ENCODE measurements at places on chromosomes 13 and 19.

GRCh38 chr13:98717256-98717655 is 35.2 kb downstream of the SLC15A1 start:
- DNase-seq = no peak

- DNase-seq = no peak
These were observed 6.3 kb upstream of the RXFP2 start for GRCh38 chr13:31733066-31733465.

- no peak for DNase-seq
These were observed 714 bp downstream of the NDFIP2 start for GRCh38 chr13:79481685-79482052.

GRCh38 chr19:24140099-24140498 is 53.1 kb downstream of the ZNF254 start:
- no peak for DNase-seq

GRCh38 chr19:41356984-41357739 is 3.4 kb upstream of the TGFB1 start:
- DNase-seq = no peak

GRCh38 chr13:101649488-101650126 is 197.1 kb downstream of the ITGBL1 start:
- DNase-seq = no peak

DNA sequence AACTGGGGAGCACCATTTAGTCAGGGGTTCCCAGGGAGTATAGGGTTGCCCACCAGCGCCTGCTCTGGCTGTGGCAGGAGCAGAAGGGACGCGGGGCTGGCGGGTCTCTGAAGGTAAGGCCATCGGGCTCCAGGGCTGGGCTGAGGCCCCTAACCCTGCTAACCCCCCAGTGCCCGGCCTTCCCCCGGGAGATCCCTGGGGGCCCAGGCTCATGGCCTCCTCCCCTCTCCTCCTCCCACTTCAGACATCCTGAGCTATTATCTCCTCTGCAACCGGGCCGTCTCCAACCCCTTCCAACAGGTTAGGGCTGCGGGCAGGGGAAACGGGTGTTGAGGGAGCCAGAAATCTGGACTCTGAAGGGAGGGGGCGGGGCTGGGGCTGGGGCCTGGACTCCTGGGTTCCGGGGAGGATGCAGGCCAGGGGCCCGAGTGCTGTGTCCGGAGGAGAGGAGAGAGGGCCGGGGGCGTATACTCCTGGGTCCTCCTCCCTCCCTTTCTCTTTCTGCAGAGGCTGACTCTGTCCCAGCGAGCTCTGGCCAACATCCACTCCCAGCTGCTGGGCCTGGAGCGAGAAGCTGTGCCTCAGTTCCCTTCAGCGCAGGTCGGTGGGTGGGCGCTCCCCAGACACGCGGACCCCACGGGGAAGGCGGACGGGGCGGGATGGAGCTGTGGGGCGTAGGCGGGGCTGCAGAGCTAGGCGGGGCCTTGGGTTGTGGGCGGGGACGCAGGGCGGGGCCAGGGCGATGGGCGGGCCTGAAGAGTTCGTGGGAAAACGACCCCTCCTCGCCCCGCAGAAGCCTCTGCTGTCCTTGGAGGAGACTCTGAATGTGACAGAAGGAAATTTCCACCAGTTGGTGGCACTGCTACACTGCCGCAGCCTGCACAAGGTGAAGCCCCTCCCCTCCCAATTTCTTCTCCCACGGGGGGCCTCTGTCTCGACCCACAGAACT is 15.3 kb downstream of the TTYH1 start:
- no peak for DNase-seq

DNA sequence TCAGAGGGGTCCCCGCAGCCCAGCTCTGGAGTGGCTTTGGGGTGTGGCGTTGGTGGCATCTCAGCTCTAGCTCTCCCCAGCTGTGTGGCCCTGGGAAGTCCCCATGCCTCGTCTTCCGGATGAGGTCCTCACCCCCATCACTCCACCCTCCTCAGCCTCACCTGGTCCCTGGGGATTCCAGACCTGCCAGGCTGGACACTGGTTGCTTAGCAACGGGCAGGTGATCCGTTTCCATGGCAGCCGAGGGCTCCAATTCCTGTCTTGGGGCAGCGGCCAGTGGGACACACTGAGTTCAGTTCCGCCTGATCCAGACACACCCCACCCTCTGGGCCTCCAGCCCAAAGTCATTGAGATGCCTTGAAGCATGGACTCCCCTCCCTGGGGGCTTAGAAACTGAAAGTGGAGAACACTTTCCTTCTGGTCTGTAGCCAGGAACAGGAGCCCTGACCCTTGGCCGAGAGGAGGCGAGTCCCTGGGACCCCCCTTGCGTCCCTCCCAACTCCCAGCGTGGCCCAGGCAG is 7.7 kb upstream of the MISP start:
- no peak for DNase-seq

GRCh38 chr19:6038634-6039405 is 60.9 kb upstream of the RANBP3 start:
- DNase-seq = no peak

- DNase-seq = no peak
These were observed 24.6 kb downstream of the NOSIP start for GRCh38 chr19:49555600-49556411.

DNA sequence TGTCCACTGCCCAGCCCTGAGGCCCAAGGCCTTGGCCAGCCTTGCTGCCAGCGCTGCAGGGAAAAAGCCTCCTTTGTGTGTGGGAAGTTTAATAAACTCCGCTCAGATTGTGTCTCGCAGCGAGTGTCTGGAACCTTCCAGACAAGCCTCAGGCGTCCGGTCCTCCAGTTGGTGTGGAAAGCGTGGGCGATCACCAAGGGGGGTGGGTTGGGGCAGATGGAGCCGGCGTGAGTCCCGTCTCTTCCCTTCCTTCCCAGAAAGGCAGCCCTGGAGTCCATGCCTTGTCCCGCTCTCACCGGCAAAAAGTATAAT is 4.6 kb downstream of the STK11 start:
- DNase-seq = no peak

- peak; percentile 22 for DNase-seq
These were observed 1.6 kb downstream of the TNFSF9 start for GRCh38 chr19:6532244-6532999.

DNA sequence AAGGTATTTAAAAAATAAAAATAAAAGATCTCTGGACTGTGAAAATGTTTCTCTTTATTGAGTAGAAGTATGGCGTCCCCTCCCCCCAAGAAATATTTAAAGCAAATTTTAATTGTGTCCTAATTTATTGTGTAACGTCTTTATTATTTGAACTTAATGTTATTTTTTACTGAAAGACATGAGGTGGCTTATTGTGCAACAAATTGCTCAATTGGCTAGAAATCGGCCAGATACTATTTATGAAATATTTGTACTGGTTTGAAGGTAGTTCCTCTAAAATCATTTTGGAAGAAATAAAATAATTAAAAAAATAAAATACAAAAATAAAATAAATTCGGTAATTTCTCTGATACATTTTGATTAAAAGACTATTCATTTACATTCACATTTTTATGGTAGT is 162.3 kb downstream of the DACH1 start:
- no peak for DNase-seq

DNA sequence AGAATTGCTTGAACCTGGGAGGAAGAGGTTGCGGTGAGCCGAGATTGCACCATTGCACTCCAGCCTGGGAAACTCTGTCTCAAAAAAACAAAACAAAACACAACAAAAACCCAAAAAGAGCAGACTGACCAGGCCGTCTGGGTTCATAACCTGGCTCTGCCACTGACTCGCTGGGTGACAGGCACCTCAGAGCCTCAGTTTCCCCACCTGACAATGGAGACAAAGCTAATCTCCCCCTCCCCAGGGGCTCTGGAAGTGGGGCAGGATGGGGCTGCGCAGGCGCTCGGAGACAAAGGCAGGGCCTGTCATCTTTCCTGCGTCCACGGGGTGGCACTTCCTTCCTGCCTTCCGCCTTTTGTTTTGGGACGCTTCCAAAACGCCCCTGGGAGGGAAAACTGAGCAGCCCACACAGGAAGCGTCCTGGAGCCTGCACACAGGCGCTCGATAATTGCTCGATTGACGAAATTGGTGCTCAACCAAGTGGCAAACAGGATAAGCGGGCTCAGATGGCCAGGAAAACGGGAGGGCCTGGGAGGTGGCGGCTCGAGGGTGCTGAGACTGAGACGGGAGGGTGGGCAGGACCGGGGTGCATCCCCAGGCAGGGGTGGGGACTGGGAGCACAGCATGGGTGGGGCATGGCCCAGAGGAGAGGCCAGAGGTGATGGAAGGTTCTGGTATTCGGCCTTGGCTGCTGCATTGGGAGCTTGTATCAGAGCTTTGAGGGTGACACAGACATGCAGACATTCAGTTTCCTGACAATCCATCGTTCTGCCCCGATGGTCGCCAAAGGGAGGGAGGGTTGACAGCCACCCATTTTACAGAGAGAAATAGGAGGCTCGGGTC is 17.8 kb downstream of the SPC24 start:
- DNase-seq = peak; percentile 22

GRCh38 chr13:110642291-110642981 is 27.1 kb downstream of the NAXD start:
- no peak for DNase-seq

DNA sequence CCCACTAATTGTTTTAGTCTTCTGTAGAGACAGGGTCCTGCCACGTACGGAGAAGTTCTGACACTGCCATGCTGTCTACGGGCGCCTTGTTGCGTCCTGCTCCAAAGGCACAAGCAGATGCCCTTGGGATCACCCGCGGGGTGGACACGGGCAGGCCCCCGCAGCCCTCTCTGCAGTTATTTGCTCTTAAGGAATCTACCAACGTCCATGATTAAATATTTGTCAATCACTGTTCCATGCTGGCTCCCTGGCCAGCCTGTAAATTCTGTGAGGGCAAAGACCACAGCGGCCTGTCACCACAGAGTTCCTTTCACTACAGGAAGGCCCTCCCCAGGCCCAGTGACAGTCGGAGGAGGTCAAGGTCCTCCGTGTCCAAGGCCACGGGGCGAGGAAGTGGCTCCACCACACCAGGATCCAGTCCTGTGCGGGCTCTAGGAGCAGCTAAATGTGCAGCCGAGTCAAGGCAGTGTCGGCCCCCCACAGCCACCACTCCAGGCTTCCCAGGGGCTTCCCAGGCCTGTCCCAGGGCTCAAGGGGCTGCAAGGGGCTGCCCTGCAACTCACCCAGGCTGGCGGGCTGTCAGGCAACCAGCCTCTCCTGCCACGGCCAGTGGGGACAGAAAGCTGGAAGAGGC is 2.1 kb downstream of the RNF126 start:
- no peak for DNase-seq

DNA sequence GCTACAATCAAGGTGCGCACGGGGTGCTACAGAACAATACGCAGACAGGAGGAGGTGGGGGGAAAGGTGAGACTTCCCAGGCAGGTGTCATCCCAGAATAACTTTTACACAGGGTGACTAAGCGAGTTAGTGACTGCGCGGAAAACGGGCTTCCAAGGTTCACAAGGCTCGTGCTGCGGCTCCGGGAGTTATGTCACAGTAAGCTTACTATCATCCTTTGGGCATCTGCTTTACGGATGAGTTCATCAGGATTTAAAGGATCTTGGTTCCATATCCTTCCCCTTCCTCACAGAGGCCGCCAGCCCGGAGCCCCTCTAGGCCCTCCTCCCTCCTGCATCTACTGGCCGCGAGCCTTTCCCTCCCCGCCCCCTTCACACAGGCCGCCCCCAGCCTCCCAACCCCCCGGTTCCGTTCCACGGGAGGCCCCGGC is 474 bp upstream of the IFT88 start:
- DNase-seq = no peak

DNA sequence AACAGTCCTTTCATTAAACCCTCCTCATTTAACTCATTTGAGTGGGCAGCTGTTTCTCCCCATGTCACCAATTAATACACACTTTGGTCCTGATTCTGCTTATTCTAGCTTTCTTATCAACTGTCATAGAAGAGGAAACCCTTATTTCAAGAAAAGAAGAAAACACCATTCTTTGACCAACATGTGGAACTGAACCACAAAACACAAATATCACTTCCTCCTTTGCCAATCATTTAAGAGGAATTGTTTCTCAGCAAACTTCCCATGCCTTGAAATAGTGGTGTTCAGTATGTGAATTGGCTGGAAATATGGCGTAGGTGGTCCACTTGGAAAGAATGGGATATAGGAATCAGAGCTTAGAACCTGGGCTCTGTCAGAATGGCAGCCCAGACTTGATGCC is 20.4 kb downstream of the MBD3L2B start:
- DNase-seq = no peak

DNA sequence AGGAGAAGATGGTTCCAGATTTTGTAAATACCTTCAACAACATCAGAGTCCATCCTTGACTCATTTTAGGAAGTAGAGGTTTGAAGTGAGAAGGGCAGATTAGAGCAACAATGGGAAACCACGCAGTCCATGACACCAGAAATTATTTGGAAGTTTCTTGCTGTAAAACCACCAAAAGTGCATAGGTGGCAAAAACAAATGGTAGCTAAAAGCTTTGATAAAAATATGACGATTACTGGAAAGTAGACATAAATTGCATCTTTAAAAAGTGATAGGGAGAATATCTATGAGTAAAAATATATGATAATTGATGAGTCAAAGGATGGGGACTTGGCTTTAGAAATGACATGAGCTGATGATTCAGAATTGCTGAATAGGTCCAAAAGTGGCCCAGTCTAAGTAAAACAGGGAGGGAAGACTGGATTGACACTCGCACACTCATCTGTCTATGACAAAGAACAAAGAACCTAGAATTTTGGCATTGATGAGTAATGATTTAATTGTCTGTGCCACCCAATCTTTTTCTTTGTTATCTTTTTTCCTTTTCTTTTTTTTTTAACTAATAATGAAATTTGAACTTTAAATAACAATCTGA is 472.2 kb downstream of the MYO16 start:
- DNase-seq = no peak

DNA sequence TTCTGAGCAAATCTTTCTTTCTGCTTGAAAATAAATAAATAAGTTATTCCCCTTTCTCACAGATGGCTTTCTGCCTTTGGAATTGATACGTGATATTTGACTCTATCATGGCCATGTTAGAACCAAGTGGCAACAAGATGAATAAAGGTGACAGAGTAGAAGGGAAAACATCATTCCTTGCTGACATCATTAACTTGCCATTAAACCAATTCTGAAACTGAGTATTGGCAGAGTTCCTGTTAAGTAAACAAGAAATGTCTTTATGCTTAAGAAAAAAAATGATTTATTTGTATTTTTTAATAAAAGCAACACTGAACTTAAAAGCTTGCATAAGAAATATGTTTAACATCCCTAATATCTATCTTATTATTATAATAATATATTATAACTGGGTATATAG is 828.1 kb downstream of the PCDH9 start:
- no peak for DNase-seq

- no peak for DNase-seq
These were observed 72.6 kb downstream of the CDK8 start for GRCh38 chr13:26326562-26326961.

DNA sequence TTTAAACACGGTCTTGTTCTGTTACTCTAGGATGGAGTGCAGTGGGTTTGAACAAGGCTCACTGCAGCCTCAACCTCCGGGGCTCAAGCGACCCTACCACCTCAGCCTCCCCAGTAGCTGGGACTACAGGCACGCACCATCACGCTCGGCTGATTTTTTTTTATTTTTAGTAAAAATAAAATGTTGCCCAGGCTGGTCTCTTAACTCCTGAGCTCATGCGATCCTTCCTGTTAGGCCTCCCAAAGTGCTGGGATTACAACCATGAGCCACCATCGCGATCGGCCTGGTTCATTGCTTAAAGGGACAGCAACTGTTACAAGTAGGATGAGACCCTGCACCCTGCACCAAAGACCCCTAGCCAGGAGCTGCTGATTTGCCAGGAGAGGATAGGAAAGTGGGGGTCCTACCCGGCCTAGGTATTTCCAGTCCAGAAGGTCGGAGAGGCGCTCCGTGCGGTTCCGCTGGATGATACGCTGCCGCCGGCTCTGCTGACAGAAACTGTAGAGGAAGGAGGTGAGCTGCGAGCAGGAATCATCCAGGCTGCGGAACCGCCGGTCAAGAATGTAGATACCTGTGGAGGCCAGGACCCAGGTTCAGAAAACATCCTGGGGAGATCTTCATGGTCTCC is 5.1 kb downstream of the FTL start:
- no peak for DNase-seq

Data from bone marrow (tissue), 2 donors.